Pancreas (tissue), 10 donors: ENCODE measurements at places on chromosomes 11 and 22.

- DNase-seq, result peak; percentile 9
Observed at GRCh38 chr11:1878137-1879031, 13.3 kb downstream of the PRR33 start.

DNA sequence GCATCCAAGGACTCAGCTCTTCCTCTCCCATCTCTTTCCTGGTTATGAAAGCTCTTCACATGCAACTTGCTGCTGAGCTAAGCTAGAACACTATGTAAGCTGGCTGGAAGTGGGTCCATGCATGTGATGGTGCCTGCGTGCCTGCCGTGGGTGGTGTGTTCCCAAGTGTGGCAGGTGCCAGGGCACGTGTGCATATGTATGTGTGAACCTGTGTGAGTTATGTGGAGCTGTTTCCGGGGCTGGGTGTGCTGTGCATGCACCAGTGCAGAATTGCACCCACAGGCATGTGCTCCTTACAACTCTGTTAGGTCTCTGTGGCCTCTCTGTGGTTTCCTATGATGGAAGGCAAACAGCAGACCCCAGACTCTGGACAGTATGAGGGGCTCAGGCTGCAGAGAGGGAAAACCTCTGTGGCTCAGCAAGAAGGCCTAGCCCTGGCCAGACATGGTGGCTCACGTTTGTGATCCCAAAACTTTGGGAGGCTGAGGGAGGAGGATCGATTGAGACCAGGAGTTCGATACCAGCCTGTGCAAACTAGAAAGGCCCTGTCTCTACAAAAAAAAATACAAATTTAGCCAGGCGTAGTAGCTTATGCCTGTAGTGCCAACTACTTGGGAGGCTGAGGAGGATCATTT, 4.1 kb upstream of the P2RY6 start:
- no peak for DNase-seq

- no peak for DNase-seq
Observed at GRCh38 chr11:121321614-121322243, 29.2 kb downstream of the SC5D start.

- DNase-seq, result no peak
Observed at GRCh38 chr22:47307326-47307725, 544.9 kb downstream of the TBC1D22A start.

DNA sequence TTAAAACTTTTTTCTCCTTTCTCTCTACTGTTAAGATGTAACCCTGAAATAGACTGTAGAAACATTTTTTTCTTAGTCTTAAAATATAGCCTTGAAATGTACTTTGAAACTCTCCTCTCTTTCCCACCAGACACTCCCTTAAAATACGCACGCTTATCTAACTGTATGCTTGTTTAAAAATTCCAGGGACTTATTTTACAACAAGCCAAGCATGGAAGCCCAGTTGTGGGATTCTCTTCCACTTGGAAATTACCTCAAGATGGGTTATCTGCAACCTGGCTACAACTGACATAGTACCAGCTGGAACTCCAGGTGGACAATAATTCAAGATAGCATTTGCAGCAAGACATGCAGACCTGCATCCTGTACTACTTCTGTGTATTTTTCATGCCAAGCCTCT, 12.1 kb upstream of the CHORDC1 start:
- DNase-seq, result no peak

DNA sequence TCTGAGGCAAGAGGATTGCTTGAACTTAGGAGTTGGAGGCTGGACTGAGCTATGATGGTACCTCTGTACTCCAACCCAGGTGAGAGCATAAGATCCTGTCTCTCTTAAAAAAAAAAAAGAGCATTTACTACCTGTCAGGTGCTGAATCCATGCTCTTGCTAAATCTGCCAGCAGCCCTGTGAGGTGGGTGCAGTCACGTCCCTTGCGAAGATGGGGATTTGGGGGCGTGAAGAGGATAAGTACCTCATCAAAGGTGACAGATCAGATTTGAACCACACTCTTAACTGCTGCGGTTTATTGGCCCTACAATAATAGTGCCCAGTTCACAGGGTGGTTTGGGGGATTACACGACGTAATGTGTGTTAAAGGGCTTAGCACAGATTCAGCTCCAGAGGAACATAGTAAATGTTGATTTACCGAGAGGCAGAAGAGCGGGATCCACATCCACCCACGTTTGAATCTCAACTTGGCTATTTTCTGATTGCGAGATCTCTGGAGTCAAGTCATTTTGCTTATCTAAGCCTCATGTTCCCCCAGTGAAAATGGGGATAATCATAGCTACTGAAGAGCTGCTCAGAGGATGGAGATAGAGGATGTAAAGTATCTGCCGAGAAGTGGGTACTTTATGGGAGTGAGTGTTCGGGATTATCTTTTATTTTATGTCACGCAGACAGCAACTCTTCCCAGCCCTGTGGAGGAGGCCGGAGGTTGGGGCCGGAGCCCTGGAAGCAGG, 28.1 kb upstream of the LRRC10B start:
- no peak for DNase-seq

DNA sequence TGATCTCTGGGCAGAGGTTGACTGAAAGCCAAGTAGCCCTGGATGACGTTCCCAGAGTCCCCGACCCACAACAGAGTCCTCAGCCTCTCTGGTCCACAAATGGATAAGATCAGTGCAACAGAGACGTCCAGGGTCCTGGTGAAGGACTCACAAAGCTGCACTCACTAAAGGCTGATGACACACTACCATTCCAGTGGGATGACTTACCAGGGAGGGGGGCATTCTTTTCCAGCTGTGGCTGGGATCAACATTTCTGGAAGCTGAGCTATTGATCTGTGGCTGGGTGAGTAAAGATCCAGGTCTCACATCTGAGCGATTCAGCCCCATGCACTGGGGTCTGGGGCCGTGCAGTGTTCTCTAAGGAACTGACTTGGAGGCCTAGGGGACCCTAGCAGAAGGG, 296.2 kb downstream of the NTM start:
- no peak for DNase-seq
